ENCODE measurements at places on chromosomes 3 and 15.

GRCh38 chr3:108295421-108296175, 750 bp upstream of the HHLA2 start:
- DNase-seq = no peak

DNA sequence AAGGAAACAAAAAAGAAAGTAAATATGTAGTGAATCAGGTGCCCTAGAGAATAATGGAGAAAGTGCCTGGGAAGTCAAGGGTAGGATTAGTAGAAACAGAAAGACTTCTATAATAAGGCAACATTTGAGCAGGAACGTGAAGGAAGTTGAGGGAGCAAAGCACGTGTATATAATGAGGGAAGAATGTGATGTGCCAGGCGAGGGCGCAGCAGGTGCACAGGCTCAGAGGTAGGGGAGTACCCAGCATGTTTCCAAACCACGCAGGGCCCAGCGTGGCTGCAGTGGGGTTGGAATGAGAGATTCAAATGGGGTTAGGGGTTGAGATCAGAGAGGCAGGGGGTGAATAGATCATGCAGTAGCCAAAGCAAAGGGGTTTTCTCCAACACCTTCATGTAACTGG, 91.9 kb upstream of the VGLL4 start:
- DNase-seq = peak; percentile 16

GRCh38 chr3:123869165-123869564, 15.0 kb downstream of the MYLK start:
- DNase-seq = no peak

DNA sequence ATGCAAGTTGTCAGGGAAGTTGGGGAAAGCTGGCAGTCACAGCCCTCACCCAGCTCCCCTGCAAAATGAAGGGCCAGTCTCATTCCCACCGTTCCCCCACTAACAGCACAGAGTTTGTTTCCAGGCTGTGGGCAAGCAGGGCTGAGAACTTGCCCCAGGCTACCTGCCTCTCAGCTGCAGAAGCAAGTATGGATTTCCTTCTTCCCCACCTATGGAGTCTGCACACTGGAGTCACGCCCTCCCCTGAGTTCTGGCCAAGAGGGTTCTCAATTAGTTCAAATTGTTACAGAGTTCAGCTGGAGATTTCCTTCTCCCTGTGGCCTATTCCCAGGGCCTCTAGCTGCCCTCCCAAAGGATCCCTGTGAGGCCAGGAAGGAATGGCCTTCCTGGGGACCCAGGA, 90.1 kb upstream of the ATP11B start:
- DNase-seq = no peak

DNA sequence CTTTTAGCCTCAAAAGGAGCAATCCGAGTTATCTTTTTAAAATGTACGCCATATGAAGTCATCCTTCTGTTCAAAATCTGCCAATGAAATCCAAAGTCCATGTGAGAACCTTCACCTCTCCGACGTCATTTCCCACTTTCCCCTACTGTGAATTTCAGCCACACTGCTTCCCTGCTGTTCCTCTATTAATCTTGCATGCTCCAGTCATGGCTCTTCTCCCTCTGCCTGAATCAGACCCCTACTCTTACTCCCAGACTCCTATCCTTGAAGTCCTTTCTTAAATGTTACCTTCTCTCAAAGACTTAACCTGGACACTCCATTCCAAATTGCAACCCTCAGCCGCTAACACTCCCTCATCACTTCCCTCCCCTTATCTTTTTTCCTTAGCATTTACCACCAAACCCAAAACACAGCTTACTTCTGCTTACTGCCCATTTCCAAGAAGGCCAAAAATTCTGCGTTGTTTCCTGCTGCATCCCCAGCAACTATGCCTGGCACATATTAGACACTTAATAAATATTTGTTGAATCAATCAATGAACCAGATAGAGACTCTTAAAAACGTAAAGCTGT, 1.2 kb downstream of the NKIRAS1 start:
- no peak for DNase-seq

DNA sequence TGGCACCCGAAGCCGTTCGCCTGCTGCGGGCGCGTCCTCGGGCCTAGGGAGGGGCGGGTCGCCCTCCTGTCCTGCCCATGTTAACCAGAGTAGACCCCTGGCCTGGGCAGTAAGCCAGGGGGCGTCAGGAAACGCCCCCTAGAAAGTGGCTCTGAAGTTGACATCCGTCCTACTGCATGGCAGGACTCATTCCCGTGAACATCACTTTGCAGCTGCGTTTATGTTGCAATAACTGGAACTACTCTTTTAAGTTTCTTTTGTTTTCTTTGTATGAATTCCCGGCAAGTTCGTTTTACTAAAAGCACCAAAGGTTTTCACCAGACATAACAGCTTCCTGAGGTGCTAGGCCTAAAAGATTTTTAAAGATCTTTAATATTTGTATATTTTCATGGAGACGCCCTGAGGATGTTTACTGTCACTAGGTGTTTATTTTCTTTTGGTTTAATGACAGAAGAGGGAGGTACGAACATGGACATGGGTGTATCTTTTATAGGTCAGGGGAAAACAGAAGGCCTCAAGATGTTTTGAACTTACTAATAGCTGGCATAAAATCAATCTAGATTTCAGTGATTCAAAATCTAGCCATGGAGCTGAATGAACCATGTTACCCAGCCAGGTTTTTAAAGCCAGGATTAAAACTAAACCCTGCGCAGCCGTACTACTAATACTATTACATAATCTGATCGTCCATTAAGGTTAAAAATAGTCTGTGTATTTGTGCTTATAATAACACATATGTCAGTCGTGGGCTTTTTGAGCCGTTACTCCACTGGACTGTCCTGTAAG, 1.0 kb downstream of the C15orf61 start:
- DNase-seq = no peak

- DNase-seq = peak; percentile 69
Observed at GRCh38 chr3:8629151-8630021, 15.2 kb downstream of the SSUH2 start.

DNA sequence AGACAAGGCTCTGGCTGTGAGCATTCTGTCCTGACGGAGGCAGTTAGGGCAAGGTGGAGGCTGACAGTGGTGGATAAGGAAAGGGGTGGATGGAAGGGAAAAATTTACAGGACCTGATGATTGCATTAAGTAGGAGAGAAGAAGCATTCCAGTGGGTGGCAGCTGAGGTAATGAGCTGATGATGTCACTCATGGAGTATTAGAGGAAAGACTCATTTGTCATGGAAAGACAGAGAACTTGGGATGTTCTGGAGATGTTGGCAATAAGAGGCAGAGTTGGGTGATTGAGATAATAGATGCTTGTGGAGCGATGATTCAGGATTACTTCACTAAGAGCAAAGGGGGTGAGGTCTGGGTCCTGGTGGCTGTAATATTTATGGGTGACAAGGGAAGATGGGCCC, 63.6 kb upstream of the SCN5A start:
- DNase-seq = no peak

GRCh38 chr3:157375342-157375986, 61.2 kb upstream of the PTX3 start:
- DNase-seq = no peak

GRCh38 chr3:34066328-34066727, 267.9 kb downstream of the PDCD6IP start:
- DNase-seq = no peak

DNA sequence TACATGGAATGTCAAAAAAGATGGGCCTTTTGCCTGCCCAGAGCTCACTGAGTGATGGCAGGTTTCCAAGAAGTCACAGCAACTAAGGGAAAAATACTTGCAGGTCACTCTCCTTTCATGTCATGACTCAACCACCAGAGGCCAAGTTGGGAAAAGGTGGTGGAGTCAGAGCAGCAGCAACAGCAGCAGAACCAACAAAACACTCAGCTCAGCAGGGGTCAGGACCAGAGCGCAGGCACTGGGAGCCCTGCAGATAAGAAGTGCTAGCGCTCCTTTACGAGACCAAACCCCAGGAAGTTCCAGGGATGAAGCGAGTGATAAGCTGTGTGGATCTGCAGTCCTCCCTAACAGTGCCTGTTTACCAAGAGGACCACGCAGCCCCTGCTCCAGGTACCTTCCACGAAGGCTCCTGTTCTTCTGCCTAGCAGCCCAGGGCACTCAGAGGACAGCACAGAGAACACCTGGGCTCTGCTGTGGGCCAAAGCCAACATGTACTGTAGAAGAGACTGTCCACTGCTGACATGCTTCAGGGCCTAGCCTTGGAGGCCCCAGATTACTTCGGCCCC, 26.0 kb downstream of the POC1A start:
- DNase-seq = no peak

GRCh38 chr3:30686176-30686575, 79.8 kb downstream of the TGFBR2 start:
- DNase-seq = no peak

DNA sequence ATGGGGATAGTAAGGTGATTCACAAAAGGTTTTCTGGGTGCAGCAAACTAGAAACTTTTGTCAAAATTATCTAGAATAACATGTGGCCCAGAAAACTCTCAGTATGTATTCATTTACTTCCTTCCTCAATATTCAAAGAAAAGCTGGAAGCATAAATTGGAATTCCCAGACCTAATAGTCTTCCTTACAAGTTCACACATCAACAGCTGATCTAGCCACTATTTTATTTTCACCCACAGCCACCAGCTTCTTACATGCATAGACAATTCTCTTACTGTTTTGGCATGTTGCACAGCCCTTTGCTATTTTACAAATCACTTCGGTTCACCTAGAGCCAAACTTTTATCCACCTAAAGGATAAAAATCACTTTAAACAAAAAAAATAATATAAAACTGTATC, 647.8 kb upstream of the CCDC54 start:
- no peak for DNase-seq
